NCI-H526 treated with DMSO at 0.1 percent for 48 hours (cell line): ENCODE measurements at places on chromosomes 12 and 14.

GRCh38 chr14:38073641-38074040, 134.1 kb upstream of the SSTR1 start:
- no peak for DNase-seq

DNA sequence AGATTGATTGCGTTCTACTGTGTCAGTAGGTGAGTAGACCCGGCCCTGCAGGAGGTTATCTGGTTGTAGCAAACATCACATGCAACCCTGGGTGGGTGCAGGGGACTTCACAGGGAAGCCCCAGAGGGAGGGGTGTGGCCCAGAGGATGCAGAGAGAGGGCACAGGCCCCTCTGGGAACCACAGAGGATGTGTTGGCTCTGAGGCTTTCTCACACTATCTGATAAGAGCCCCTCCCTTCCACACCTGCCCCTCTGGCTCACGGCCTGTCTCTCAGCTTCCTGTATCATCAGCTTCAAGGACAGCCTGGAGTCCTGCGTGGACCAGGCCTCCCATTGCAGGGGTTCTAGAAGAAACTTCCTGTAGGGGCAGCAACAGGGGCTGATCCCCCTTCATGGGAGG, 101.9 kb downstream of the RIN3 start:
- DNase-seq: no peak

DNA sequence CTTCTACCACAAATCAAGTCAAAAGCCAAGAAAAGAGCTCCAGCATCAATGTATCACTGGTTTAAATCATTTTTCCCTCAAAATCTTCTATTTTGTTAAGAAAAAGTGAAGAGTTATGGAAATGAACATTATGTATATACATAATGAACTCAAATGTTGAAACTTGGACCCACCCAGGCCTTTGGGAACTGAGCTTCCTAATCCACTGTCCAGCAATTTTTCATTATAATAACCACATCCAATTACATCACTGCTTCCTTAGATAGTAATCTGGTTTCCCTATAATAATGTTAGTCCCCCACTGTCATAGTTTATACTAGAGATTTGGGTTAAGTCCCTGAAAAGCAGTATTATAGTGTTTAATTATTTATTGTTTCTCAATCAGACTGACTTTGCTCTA, 170.9 kb downstream of the PIK3C2G start:
- no peak for DNase-seq

DNA sequence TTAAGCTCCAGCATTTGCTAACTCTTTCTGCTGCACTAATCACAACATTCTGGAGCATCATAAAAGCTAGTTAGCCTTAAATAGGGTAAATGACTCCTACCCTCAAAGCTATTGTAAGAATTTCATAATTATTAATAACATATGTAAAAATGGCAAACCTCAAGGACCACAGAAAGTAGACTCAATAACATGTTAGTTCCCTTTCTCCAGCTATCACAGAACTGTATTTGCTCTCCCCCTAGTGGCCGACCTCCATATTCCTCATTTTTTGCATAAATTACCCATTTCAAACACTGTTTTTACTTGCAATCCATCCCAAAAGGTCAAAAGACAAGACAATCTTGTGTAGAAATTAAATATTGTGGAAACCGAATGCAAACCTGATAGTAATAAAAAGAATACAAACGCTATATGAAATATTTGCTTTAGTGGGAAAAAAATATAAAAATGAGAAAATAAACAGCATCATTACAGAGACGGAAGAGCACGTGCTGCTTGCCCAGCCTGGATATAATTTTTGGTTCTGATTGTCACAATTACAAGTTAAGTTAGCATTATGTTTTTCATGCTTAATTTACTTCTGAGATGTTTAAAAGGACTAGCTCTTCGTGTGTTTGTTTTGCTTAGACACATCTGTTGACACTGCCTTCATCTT, 97.9 kb downstream of the RERGL start:
- DNase-seq: peak; percentile 17

DNA sequence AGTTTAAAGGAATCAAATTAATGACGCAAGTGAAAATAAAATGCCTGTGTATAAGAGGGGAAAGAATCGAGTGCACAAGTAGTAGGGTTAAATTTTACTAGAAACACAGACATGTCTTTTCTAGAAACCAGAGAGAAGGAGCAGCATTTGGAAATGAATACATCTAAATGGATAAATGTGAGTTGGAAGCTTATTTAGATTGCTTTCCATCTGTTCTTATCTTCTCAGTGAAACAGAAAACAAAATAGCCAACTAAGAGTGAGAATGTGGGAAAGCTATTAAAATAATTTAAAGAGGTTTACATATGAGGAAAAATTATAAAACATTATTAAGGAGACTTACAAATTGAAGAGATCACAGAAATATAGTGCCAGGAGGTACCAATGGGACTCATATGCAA, 1818.9 kb upstream of the FLRT2 start:
- no peak for DNase-seq

GRCh38 chr12:95055057-95055456, 18.4 kb downstream of the NR2C1 start:
- no peak for DNase-seq

- DNase-seq: no peak
Measured at GRCh38 chr12:90036637-90037036, 328.0 kb upstream of the ATP2B1 start.

GRCh38 chr12:77210724-77211123, 145.4 kb upstream of the E2F7 start:
- DNase-seq: no peak

- DNase-seq: peak; percentile 33
Measured at GRCh38 chr14:57692671-57693070, 173.2 kb downstream of the SLC35F4 start.

DNA sequence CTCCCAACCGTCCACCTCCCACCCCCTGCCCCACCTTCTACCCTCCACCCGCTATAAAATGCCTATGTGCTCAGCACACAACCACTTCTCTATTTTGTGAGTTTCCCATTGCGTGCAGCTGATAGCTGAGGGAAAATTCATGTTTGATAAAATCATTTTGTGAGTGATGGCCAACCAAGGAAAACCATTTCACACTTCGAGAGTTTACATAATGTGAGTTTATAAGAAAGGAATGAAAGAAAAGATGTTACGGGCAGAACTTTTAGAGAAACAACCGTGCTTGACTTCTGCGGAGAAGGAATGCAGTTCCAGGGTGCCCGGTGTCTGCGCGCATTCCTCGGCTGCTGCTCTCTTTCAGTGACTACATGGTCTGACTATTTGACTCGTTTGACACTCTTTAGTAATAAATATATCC, 140.9 kb downstream of the EFCAB11 start:
- DNase-seq: no peak

- no peak for DNase-seq
Measured at GRCh38 chr12:6936636-6937480, 6.8 kb upstream of the RNU7-1 start.

GRCh38 chr12:109222062-109222461, 87.0 kb downstream of the FOXN4 start:
- DNase-seq: no peak

- no peak for DNase-seq
Measured at GRCh38 chr12:127822809-127823411, 444.1 kb upstream of the TMEM132C start.

- DNase-seq: no peak
Measured at GRCh38 chr12:57330992-57331391, 80.0 kb upstream of the STAC3 start.

DNA sequence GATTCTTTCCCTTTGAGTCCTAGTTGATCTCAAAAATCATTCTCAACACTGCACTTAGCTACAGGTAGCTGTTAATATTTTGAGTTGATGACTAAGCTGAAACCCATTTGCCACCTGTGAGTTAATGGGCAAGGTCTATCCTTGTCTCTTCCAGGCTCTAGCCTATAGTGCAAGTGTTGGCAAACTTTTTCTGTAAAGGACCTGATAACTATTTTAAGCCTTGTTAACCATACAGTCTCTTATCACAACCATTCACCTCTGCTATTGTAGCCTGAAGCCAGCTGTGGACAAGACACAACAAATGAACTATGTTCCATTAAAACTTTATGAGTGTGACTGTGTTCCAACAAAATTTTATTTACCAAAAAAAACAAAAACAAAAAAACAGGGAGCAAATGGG, 19.4 kb downstream of the RAP1B start:
- no peak for DNase-seq

- peak; percentile 58 for DNase-seq
Measured at GRCh38 chr12:2343681-2344080, 290.9 kb downstream of the CACNA1C start.

GRCh38 chr12:101078536-101079285, 131.3 kb downstream of the SLC5A8 start:
- no peak for DNase-seq

GRCh38 chr12:54658306-54659264, 10.4 kb upstream of the DCD start:
- no peak for DNase-seq

GRCh38 chr12:12081836-12082497, 11.2 kb downstream of the BCL2L14 start:
- DNase-seq: peak; percentile 61

DNA sequence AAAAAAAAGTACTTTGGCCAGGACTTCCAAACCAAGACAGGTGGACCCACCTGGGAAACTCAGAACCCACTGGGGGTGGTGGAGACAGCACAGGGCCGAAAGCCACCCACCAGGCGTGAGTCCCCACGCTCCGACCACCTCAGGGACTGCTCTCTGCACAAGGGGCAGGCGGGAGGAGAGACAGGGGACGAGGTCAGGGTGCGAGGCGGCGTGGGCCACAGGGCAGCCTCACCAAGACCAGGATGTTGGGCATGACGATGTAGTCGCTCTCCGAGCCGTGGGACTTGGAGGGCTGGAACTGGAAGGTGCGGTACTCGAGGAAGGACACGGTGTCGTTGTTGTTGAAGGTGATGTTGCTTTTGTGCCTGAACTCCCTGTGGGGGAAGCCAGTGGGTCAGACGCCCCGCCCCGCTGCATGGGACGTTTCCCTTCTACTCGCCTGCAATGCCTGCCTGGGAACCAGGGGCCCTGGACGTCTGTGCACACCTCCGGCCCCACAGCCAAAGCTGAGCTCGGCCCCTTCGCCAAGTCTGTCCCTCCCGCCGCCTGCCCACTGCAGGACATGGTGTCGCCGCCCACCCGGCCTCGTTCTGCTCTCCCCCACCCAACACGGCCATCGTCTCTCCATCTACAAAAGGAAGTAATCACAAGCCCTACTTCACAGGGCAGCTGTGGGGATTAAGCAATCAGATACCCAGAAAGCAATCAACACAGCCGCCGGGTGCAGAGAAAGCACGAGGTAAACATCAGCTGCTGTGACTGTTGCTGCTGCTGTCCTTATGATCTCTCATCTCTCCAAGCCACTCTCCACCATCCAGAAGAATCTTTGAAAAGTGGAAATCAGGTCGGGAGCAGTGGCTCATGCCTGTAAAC, 48.7 kb downstream of the SCARB1 start:
- DNase-seq: no peak

DNA sequence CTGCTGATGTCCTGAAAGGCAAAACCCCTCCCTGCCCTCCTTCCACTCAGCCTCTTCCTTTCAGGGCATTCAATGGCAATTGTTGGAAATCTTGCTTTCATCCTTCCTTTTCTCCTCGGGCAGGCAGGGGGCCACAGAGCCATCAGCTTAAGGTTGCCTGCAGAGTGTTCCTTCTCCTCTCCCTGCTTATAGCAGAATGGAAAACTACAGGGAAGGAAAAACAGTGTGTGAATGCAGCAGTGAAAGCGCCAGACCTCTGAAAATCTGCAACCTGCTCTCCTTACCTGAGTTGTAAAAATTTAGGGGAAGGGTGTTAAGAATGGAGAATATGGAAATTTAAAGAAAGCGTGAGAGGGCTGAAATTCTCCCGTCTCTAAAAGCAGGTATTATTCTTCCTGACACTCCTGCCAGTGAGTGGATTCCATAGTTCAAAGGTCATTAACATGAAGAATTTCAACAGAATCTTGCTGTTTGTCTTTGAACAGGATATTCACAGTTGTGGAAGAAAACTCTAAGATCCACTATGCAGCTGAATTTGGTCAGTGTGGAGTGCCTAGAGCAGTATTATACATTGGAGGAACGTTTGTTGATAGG, 348.8 kb downstream of the KCNH5 start:
- no peak for DNase-seq

- no peak for DNase-seq
Measured at GRCh38 chr14:60655119-60655897, 6.0 kb upstream of the SIX1 start.

GRCh38 chr12:117980616-117981015, 11.8 kb upstream of the KSR2 start:
- no peak for DNase-seq

DNA sequence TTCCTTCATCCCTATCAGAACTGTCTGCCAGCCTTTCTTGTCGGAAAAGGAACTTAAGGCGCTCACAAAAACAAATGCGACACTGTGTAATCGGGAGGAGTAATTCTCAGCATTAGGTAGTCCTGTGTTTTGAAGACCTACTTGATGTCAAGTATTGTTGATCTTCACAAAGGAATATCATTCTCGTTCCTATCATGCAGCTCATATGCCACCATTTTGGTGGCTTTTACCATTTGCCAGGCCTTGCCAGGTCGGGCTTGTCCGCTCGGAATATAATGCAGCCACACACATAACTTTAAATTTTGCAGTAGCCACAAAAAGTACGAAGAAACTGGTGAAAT, 903 bp upstream of the PPP4R3A start:
- DNase-seq: no peak
